HCT116 (cell line): ENCODE measurements at places on chromosomes 11 and 22. TPM values are rescaled to one million over a fixed set of nuclear protein-coding genes. Genes with fewer than 3 reads are reported as not detected.

- DNase-seq: no peak
Observed at GRCh38 chr22:33922349-33922681, 2.0 kb upstream of the LARGE1 start.

The BLID gene
- total RNA-seq: 8.9 TPM

DNA sequence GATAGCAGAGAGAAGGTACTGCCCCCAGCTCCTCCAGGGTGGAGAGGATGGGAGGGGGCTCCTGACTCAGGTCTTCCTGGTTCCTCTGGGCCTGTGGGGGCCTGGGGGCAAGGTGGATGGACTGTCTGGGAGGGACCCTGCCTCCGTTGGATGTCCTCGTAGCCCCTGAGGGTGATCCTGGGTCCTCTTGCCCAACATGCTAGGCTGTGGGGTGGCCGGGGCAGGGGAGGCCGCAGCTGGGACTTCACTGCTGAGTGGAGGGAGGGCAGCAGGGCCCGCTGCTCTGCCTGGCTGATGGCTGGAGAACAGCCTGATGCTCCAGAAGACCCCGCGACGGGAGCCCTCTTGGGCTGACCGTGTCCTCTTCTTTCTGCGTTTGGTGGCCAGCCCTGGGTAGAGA, 13.4 kb downstream of the FRMD8 start:
- DNase-seq: no peak

- DNase-seq: no peak
Observed at GRCh38 chr11:93348930-93349329, 18.4 kb downstream of the DEUP1 start.

DNA sequence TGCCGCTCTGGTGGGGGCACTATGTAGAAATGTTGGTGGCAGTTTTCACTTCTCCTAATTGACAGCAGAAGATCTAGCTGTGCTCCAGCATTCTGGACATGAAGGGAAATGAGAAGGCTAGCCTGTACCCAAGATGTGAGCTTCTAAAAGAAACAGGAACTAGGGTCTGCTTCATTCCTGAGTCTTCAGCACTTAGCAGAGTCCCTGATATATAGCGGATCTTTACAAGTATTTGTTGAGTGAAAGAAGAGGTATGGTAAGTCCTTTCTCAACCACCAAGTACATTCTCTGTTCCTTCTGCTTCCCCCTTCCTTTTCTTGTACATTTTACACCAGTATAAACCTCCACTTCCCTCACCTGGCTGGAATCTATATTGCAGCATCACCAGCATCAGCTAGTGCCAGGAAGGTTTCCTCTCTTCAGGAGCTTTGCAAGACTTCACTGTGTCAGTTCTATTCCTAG, 408.3 kb upstream of the CADM1 start:
- DNase-seq: no peak

DNA sequence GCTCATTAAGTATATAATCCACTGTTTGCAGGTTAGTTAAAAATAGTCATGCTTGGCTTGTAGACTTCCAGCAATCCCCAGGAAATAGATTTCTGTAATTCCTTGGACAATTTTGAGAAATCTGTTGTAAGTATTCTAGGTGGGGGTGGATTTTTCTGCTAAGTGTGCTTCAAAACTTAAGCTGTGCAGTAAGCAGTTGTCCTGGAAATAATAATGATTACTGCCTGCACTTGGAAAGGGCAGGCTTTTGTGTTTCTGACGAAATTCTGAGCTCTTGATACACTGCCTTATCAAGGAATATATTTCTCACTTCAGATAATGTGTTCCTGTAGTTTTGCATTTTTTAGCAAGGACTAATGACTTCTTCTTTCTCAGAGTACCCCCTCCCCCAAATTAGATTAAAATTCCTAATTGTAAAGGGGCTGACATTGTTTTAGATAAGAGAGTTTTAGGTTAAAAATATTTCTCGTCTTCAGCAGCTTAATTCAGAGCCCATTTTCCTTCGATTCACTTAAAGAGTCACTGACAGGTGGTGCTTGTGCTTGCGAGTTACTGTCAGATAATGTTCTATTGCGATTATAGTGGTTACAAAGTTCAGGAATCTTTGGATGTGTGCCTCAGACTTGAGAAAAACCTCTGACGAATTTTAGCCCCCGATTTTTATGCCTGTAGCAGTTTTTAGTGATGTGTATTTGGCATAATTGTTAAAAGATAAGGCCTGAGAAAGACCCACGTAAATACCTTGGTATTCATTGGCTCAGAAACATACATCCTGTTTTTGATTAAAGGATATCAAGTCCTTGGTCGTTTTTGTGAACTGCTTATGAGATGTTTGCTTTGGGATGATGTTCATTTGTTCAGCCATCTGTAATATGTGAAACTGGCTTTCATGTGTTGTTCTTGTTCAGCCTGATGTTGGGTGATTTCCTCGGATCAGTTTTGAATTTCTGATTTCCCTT, 120.5 kb downstream of the HIPK3 start:
- no peak for DNase-seq

- no peak for DNase-seq
Observed at GRCh38 chr11:128116885-128117284, 470.5 kb downstream of the ETS1 start.

- DNase-seq: no peak
Observed at GRCh38 chr11:83124636-83125424, 32.1 kb upstream of the PCF11 start.

The PARVA gene
- total RNA-seq: 18.4 TPM

The MMP13 gene
- total RNA-seq: not detected

The SPA17 gene
- total RNA-seq: 12.9 TPM

DNA sequence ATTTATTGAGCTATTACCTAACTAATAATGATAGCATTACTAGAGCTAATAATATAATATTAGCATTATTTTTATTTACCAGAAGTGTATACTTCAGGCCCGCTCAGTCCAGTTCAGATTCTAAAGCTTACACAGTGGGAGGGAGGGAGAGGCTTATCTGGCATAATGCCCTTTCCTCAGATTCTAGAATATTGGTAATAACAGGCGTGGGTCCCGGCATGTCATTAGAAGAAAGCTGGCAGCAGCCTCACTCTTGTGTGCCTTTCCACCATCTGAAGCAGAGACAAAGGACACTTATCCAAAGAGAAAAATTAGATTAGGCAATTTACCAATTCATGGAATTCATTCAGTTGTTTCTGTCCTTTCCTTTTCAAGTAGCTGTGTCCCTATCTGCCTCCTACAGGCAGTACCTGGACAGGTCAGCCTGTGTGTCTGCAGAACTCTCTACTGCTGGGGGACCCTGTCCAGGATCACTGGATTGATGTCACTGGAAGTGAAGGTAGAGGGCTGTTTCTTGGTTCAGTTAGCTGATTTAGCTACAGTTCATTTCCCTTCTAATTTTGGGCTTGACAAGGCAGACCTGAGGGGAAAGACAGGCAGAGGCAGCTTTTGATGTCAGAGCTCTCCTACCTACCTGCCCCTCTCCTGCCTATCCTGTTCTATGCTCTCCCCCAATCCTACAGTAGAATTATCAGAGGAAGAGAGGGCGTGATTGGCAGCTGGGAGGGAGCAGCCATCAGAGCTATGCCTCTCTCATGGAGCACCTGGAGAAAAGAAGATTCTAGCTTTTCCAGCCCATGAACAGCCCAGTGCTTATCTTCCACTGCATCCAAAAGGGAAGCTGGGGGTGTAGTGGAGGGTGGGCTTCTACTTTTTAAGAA, 20.3 kb upstream of the CCDC90B start:
- no peak for DNase-seq

The LRRC4C gene
- not detected for total RNA-seq

- DNase-seq: no peak
Observed at GRCh38 chr11:76850130-76850529, 10.6 kb upstream of the ACER3 start.

GRCh38 chr11:44675906-44676305, 50.9 kb upstream of the TSPAN18 start:
- DNase-seq: no peak

GRCh38 chr11:10374386-10374785, 69.5 kb downstream of the ADM start:
- no peak for DNase-seq

The GGTLC3 gene
- total RNA-seq: not detected

The ARHGAP8 gene
- 67.5 TPM for total RNA-seq
